ENCODE measurements at places on chromosomes 3 and 15.

- peak; percentile 15 for DNase-seq
Measured at GRCh38 chr15:31298707-31299172, 27.9 kb upstream of the KLF13 start.

DNA sequence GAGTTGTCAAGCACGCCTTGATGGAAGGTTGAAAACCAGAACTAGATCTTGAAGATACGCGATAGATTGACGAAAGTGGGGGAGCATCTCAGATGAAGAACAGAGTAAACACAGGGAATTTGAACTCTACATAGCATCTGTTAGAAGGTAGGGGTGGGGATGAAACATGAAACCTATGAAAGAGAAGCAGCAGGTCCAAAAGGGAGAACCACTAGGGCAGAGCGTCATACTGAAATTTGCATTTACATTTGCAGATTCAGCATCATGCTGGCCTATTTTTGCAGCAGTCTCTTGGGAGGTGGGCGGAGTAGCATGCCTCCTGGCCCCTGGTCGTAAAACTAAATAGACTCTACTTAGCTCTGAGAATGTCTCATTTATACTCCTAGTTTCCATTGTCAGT, 46.1 kb upstream of the RASGRP1 start:
- peak; percentile 65 for DNase-seq

- no peak for DNase-seq
Measured at GRCh38 chr3:167892205-167892604, 156.7 kb downstream of the SERPINI1 start.

GRCh38 chr3:15973940-15974339, 176.2 kb upstream of the ANKRD28 start:
- no peak for DNase-seq

- no peak for DNase-seq
Measured at GRCh38 chr3:69445498-69445897, 59.6 kb upstream of the FRMD4B start.

DNA sequence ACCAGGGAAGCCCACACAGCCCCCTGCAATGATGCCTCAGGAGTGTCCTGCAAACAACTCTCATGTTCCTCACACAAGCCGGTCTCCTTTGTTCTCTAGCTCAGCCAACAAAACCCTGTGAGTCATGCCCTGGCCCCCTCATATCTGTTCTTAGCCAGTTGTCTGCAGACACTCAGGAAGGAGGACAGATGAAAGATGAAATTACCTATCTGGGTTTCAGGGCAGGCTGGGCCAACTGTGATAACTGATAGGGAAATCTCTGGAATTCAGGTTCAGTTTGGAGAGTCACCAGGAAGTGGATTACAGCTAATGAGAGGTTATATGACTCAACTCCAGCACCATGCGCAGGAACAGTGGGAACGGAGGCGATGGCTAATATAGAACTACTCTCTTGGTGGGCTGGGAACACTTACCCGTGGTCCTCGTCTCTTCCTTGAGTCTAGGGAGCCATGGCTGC, 352.0 kb upstream of the ADAMTS9 start:
- DNase-seq = no peak

DNA sequence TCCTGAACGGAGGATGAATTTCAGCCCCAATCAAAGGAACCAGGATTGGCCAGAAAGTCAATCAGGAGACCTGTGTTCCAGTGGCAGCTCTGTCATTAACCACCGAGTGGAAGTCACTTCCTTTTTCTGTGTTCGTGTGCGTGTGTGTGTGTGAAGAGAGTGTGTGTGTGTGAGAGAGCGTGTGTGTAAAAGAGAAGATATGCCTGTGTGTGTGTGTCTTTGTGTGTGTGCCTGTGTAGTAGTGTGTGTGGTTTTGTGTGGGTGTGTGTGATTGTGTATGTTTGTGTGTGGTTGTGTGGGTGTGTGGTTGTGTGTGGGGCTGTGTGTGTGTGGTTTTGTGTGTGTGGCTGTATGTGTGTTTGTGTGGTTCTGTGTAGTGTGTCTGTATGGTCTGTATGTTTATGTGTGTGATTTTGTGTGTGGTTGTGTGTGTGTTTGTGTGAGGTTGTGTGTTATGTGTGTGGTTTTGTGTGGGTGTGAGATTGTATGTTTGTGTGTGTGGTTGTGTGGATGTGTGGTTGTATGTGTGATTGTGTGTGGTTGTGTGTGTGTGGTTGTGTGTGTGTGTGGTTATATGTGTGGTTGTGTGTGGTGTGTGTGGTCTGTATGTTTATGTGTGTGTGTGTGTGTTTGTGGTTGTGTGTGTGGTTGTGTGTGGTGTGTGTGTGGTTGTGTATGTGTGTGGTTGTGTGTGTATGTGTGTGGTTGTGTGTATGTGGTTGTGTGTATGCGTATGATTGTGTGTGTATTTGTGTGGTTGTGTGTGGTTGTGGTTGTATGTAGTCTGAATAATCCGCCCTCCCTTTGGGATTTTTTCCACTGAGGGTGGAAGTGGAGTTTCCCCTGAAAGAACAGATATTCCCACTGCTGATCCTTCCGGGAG, 314.4 kb downstream of the SHQ1 start:
- DNase-seq = no peak

- DNase-seq = no peak
Measured at GRCh38 chr15:99568625-99569352, 3.0 kb downstream of the MEF2A start.

- DNase-seq = no peak
Measured at GRCh38 chr3:18077128-18077840, 334.9 kb upstream of the TBC1D5 start.

DNA sequence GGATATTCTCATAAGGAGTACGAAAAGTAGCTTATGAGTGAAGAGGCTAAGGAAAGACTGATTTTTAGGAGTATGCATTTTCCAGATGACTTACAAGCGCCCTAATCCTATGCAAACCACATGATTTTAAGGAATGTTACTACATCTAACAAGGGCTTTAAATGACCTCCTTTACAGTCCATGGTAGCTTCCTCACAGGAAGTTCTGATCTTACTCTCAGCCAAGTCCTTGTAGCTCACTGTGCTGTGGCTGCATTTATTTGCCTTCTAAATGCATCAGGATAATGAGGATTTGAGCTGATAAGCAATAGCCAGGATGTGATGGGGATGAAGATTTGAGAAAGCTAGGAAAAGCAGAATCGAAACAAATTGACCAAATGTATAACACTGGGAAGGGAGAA, 896.0 kb downstream of the MCTP2 start:
- DNase-seq = no peak
